Thoracic aorta (tissue), 2 donors: ENCODE measurements at places on chromosomes 6 and 20.

DNA sequence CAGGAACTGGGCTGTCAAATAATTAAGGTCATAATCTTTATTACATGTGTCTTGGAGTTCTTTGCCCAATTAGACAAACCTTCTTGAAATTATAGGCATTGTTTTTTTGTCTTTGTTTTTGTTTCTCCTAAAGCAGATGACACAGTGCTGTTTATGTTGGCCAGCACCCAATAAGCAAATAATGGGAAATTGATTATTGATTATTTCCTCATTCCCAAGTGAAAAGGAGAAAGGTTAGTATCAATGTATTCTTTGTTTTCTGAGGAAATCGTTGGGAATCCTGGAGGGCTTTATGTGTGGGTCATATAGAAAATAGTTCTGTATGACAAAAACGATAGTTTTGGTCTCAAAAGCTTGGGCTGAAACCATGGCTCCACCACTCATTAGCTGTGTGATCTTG, 4.5 kb upstream of the CYP24A1 start:
- no peak overlapping the region for H3K27ac ChIP-seq
- no peak for DNase-seq
- peaks cover 17% of the 10 kb centered on the region for H3K4me1 ChIP-seq
- peaks cover 2% of the 10 kb centered on the region for H3K27me3 ChIP-seq
- H3K4me3 ChIP-seq = no peak overlapping the region

DNA sequence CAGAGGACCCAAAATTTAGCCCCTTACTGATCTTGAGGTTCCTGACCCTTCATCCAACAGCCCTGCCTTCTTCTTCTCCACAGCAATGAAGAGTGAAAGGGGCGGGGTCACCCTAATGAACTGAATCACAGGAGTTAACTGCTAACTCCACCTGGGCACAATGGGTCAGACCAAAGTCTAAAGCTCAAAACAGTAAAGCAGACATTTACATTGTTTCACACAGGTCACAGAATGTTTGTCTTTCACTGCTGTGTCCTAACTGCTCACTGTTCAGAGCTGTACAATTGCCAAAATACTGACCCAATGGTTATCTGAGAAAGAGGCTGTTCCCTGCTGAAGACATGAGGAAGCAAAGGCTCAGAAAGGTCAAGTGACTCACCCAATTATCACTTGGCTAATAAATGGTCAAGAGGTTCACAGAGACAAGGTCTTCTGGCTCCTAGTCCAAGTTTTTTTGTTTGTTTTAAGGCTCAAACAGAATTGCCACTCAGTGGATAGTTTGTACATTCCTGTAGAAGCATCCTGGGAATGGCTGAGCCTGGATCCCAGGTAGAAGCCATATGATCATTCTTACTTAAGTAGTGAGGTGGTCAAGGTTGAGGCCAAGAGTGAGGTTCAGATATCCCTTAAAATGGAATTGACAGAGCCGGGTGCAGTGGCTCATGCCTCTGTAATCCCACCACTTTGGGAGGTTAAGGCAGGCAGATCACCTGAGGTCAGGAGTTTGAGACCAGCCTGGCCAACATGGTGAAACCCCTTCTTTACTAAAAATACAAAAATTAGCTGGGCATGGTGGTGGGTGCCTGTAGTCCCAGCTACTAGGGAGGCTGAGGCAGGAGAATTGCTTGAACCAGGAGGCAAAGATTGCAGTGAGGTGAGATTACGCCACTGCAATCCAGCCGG, 35.1 kb upstream of the FAM83C start:
- H3K27ac ChIP-seq = no peak overlapping the region
- H3K4me3 ChIP-seq = no peak overlapping the region
- H3K36me3 ChIP-seq = no peaks in the 10 kb centered on the region
- no peaks in the 10 kb centered on the region for H3K4me1 ChIP-seq

DNA sequence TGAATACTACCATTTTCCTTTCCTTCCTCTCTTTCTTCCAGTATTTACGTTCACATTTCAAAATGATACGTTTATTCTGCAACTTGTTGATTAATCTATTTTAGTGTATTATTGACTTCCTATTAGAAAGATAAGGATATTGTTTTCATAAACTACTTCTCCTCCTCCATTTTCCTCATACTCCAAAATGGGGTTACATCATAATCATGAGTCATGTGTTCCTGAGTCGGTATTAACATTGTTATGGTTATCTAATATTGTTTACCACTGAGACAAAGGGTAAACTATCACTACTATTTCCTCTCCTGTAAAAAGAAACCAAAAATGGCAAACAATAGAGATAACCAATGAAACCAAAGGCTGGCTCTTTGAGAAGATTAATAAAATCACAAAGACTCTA, 126.5 kb upstream of the CDYL start:
- H3K27ac ChIP-seq = no peak overlapping the region
- no peaks in the 10 kb centered on the region for H3K36me3 ChIP-seq
- H3K27me3 ChIP-seq = no peaks in the 10 kb centered on the region
- H3K4me1 ChIP-seq = peaks cover 11% of the 10 kb centered on the region
- no peak overlapping the region for H3K4me3 ChIP-seq

DNA sequence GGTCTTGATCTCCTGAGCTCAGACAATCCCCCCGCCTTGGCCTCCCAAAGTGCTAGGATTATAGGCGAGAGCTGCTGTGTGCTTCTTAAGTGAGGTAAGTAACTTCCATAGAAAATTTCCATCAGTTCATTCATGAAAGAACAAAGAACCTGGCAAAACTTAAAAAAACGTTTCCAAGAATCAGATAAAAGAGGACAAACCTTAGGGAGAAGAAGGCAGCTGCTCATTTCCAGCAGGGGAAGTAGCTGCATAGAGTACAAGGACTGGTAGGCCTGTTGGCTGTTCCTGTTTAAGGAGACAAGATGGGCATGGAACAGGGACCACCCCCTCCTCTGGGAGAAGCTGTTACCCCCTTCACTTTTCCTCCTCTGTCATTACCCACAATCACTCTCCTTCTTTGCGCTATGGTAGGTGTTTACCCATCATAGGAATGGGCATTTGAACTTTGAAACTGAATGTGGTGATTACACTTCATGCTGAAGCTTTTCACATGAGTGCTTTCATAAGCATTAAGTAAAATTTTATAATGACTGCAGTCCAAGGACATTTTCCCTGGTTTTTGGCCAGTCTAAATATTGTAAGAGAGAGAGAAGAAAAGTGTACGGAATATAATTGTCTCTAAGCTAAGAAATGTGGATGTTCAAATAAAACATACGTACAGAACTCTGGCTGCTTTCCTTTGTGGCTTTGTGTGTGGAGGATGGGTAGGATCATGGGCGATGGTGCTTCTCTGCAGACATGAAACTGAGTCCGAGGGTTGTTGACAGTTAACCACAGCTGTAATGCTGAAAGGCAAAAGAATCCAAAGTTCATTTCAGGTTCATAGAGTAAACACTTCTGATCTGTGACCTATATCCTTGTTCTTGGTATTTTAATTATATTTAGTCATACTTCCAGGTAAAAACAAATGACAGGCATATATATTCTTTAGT, 56.4 kb downstream of the CCN2 start:
- H3K4me3 ChIP-seq = no peak overlapping the region
- DNase-seq = no peak
- H3K36me3 ChIP-seq = no peaks in the 10 kb centered on the region
- H3K27ac ChIP-seq = no peak overlapping the region
- peaks cover 20% of the 10 kb centered on the region for H3K4me1 ChIP-seq

DNA sequence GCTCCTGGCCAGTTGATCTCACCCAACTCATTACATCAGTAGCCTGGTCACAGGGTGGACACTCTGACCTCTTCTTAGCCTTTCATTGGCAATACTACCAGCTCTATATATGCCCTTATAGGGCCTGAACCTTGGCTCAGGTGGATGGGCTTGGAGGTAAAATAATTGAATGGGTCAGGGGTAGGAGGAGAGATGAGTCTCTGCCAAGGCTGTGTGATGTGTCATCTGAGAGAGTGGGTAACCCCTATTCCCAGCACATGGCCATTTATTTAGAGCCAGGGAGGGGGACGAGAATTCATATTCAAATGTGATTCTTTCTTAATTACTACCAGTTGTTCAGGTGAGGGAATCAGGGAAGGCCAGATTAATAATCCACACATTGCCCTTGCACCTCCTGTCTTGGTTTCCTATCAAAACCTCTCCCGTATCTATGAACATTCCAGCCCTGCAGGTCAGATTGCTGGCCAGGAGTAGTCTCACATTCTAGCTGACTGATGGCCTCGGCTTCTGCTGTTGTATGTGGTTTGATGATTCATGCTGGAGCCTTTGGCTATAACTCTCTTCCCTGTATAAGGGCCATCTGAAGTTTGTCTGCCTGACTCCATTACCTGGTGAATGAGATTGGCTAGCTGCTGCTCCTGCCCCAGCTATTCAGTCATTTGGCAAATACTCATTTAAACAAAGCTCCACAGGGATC, 13.4 kb downstream of the C20orf173 start:
- H3K36me3 ChIP-seq = peaks cover 11% of the 10 kb centered on the region
- H3K27ac ChIP-seq = no peak overlapping the region
- no peak overlapping the region for H3K4me3 ChIP-seq
- H3K4me1 ChIP-seq = no peaks in the 10 kb centered on the region
- no peaks in the 10 kb centered on the region for H3K27me3 ChIP-seq
- no peak for DNase-seq

GRCh38 chr6:75166773-75167172, 39.1 kb downstream of the COL12A1 start:
- no peak overlapping the region for H3K4me3 ChIP-seq
- H3K27ac ChIP-seq = no peak overlapping the region
- H3K4me1 ChIP-seq = peaks cover 37% of the 10 kb centered on the region
- no peak for DNase-seq
- no peaks in the 10 kb centered on the region for H3K36me3 ChIP-seq

GRCh38 chr6:129978148-129978916, 40.0 kb upstream of the L3MBTL3 start:
- no peaks in the 10 kb centered on the region for H3K4me1 ChIP-seq
- no peak overlapping the region for H3K4me3 ChIP-seq
- no peaks in the 10 kb centered on the region for H3K36me3 ChIP-seq
- H3K27ac ChIP-seq = no peak overlapping the region

DNA sequence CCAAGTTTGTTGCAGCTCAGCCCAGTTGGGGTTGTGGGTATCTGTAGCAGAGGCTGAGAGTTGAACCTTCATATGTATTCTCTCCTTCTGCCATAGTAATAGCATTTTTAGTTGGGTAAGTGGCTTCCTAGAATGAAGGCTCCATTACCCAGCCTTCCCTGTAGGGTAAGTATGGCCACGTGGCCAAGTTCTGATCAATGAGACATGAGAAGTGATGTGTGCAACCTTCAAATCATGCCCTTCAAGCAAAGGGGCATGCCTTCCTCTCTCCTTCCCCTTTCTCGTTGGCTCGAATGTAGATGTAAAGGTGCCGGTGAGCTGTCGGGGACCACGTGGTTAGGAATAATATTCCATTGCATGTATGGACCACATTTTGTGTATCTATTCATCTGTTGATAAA, 12.7 kb upstream of the TRAF3IP2 start:
- no peak for DNase-seq
- H3K27ac ChIP-seq = no peak overlapping the region
- no peaks in the 10 kb centered on the region for H3K4me1 ChIP-seq
- no peaks in the 10 kb centered on the region for H3K36me3 ChIP-seq

GRCh38 chr6:156347246-156347645, 429.9 kb upstream of the ARID1B start:
- no peak for DNase-seq
- H3K36me3 ChIP-seq = no peaks in the 10 kb centered on the region
- H3K4me3 ChIP-seq = no peak overlapping the region
- no peaks in the 10 kb centered on the region for H3K27me3 ChIP-seq
- no peak overlapping the region for H3K27ac ChIP-seq

- H3K27ac ChIP-seq = no peak overlapping the region
- no peaks in the 10 kb centered on the region for H3K4me1 ChIP-seq
- no peaks in the 10 kb centered on the region for H3K36me3 ChIP-seq
- no peak for DNase-seq
- H3K27me3 ChIP-seq = no peaks in the 10 kb centered on the region
Observed at GRCh38 chr20:17858450-17859001, 110.1 kb downstream of the SNX5 start.

GRCh38 chr6:134774201-134774638, 175.7 kb downstream of the ALDH8A1 start:
- no peaks in the 10 kb centered on the region for H3K36me3 ChIP-seq
- H3K4me1 ChIP-seq = peaks cover 2% of the 10 kb centered on the region
- H3K27ac ChIP-seq = no peak overlapping the region
- no peak for DNase-seq
- no peaks in the 10 kb centered on the region for H3K27me3 ChIP-seq

GRCh38 chr6:113556775-113557174, 300.4 kb upstream of the MARCKS start:
- no peak overlapping the region for H3K4me3 ChIP-seq
- no peak overlapping the region for H3K27ac ChIP-seq
- DNase-seq = no peak
- no peaks in the 10 kb centered on the region for H3K27me3 ChIP-seq

DNA sequence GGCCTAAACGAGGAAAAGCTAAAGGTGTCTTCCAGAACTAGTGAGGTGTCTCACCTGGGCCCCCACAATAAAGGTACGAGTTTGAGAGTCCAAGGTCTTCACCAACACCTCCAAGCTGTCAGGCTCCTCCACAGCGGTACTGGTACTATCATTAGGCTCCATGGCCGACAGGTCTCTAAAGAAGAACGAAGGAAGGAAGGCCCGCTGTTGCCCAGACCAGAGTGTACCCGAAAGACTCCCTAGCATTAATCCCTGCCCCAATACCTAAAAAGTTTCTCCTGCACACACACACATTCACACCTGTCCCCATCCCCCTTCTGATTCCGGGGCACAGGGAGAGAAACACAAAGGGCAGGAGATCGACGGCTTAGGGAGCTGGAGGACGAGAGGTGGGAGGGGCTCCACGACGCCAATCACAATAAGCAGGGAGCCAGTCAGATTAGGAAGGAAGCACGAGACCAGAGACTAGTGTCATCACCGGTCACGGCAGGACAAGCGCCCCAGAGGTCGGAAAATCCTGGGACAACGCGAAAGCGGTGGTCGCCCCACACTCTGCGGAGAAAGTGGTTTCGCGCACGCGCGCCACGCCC, 764 bp downstream of the BAG6 start:
- peak; percentile 17 for DNase-seq
- no peaks in the 10 kb centered on the region for H3K27me3 ChIP-seq
- H3K4me3 ChIP-seq = peak overlapping the region; percentile 94
- H3K4me1 ChIP-seq = peaks cover 10% of the 10 kb centered on the region
- peaks cover 32% of the 10 kb centered on the region for H3K36me3 ChIP-seq
- peak overlapping the region; percentile 99 for H3K27ac ChIP-seq

GRCh38 chr6:77814119-77814518, 161.3 kb downstream of the MEI4 start:
- H3K27me3 ChIP-seq = no peaks in the 10 kb centered on the region
- H3K27ac ChIP-seq = no peak overlapping the region
- no peaks in the 10 kb centered on the region for H3K36me3 ChIP-seq
- DNase-seq = no peak
- H3K4me3 ChIP-seq = no peak overlapping the region
- H3K4me1 ChIP-seq = no peaks in the 10 kb centered on the region
